Brain pericyte (primary cell): ENCODE measurements at places on chromosomes 2 and 18.

DNA sequence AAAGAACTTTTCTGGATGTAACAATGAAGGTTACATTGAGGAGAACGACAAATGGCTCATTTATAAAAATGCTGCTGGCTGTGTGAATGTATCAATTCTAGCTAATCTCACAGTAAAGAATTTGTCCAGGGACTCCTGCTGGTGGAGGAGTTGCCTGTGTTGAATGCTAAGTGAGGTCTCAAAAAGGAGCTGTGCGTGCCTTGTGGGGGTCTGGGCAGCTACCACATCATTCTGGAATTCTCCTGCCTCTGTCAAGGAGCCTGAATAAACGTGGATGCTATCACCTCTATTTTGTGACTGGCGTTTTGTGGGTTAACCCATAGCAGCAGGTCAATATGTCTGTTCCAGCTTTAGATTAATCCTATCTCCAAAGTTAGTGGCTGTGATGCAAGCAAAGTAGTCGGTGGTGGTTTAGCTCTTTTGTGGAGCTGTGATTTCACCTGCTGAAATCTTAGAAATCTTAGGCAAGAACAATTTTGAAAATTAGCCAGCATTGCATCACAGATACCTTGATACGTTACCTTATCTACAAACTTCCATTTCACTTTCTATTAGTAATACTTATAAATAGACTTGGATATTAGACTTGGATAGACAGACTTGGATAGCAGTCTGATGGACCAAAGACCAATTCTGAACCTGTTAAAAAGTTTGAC, 96.8 kb downstream of the MTCL1 start:
- no peak for DNase-seq

GRCh38 chr2:171346723-171347557, 86.8 kb downstream of the METTL8 start:
- DNase-seq = no peak

DNA sequence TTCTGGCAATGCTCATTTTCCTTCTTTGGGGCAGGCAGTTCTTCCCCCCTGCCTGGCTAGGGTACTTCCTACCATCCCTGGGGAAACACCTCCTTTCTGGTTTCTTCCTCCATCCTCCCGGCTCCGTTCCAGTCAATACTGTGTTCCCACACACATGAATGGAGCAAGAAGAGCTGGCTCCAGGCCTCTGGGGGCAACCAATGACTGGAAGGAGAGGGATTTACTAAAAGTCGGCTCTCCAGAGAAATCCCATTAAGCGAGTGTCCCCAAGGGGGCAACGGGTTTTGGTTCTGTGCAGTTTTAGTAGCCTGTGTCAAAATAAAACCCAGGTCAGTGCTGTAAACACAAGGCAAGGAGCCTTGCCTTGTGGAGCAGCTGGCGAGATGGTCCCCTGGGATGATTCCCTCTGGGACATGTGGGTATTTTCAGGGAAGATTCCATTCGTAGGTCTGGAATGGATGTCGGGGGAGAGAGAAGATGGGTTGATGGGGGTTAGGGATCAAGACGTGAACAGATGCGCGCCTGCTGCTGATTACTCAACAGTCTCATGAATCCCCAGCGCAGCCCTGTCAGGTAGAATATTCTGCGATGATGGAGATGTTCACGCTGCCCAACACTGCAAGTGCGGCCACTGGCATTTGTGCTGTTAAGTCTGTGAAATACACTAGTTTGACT, 32.0 kb downstream of the EMILIN2 start:
- DNase-seq = no peak

DNA sequence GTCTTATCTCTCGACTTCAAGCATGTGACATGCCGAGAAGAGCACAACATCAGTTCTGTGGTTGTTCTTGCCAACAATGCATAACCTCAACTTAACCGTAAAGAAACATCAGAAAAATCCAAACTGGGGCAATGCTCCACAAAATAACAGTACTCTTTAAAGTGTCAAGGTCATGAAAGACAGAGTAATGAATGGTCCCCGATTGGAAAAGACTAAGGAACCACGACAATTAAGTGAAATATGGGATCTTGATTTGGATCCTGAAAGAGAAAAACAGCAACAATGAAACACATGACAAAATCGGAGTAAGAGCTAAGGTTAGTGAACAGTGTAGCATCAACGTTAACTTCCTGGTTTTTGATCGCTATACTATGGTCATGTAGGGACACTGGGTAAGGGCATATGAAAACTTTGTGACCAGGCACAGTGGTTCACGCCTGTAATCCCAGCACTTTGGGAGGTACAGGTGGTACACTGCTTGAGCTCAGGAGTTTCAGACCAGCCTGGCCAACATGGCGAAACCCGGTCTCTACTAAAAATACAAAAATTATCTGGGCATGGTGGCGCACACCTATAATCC, 55.2 kb downstream of the UNC50 start:
- DNase-seq = no peak

- no peak for DNase-seq
Observed at GRCh38 chr2:36499128-36499820, 98.7 kb downstream of the FEZ2 start.

GRCh38 chr2:232878855-232879617, 9.0 kb downstream of the SNORC start:
- DNase-seq = no peak

DNA sequence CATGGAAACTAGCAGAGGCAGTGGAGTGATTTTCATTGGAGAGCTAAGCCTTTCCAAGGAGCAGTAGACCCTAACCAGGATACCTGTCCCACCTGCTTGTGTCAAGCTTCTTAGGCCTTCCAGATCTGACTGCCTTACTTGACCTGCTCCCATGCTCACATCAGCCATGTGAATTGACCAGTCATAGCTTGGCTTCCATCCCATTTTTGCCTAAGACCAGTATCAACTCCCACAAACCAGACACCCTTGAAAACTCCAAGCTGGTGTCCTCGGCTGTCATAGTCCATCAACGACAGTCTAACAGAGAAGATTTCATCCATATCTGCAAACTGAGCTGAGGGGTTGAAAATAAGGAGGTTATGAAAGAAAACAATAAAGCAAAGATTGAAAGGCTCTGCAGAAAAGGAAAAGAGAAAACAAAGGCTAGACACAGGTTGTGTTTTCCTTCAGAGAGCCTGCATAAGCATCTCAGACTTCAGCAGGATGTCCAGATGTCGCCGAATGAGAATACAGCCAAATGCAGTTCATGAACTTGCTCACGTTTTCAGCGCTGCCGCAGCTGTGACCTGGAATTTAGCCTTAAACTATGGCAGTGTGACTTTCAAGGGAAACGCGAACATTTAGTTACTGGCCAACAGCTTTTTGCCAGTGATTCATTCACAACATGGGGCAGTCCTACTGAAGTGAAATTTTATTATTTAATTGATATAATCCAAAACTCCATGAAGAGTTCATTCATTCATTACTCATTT, 868.1 kb upstream of the ID2 start:
- peak; percentile 18 for DNase-seq

DNA sequence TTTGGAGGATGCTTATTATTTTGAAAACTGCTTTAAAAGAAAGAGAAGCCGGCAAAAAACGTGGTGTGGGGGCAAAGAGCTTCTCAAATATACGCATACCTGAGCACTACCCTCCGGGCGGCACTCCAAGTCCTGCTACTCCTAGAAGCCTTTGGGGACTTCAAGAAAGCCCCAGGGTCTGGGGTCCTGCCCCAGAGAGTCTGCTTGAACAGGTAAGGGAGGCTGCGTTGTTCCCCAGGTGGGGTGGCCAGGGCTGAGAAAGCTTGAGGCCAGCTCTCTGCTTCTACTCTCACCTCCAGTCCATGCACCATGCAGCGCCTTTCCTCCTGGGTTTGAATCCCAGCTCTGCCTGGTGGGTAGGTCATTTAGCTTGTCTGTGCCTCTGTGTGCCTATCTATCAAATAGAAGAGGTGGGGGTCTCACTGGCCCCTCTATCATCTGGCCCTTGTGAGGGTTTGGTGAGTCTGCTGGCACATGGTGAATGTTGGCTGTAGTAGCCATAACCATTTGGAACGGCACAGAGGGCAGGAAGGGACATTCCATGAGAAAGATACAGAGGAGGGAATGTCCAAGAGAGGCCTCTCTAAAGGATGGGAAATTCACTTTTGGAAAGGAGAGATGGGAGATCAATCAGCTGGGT, 19.5 kb downstream of the MALL start:
- DNase-seq = no peak

- no peak for DNase-seq
Observed at GRCh38 chr2:20220806-20221554, 4.0 kb downstream of the SDC1 start.

- no peak for DNase-seq
Observed at GRCh38 chr2:446303-446874, 158.5 kb upstream of the ALKAL2 start.

DNA sequence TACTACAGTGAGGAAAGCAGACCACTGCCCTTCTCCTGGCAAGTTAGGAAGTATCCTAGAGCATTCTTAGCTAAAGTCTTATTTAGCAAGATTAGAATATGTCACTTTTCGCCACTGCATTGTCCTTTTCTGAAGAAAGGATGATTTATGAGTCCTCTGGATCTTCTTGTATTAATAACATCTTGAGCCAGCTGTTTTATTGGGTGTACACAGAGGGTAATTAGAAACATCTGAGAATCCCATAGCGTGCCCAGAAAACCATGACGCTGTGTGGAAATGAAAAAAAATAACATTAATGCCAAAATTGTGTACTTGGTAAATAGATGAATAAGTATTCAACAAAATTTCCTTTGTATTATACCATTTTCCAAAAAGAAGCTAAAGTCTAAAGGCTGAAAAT, 198.7 kb downstream of the LTBP1 start:
- DNase-seq = no peak

GRCh38 chr2:28387082-28387960, 5.3 kb upstream of the FOSL2 start:
- DNase-seq = no peak

- no peak for DNase-seq
Observed at GRCh38 chr2:174522553-174522952, 35.7 kb upstream of the GPR155 start.

GRCh38 chr18:6605115-6605869, 124.2 kb upstream of the ARHGAP28 start:
- DNase-seq = no peak

GRCh38 chr2:105038383-105039061, 653 bp downstream of the MRPS9 start:
- DNase-seq = no peak

DNA sequence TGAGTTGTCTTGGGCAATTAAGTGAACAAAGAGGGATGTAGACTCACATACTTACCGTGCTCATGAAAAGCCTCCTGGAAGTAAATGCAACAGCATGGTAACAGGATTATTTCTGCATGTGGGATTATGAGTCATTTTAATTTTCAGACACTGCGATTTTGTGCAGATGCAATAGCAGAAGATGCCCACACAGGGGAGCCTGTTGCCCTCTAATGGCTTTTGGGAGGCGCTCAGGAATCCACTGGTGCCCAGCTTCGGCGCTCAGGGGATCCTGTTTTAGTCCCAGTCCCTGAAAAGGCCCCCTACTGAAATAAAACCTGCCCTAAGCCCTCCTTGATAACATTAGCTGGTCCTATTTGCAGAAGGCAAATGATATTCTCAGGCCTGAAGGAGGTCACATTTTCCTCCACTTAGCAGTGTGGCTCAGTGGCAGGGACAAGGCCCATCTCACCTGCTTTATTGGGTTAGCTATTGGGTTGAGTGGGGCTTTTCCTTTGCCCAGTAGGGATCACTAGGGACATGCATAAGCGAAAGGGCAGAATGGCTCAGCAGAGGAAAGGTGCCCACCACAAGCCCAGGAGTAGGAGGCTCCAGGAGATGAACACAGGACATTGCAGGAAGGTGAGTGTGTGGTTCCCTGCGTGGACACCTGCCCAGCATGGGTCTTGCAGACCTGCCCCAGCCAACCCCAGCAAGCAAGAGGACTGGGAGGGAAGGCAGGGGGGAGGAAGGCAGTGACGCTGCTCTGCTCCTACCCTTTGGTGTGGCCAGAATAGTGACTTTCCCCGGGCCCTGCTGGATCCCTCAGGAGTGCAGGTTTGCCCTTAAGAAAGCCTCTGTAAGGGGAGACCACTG, 26.5 kb upstream of the KCNS3 start:
- DNase-seq = no peak

DNA sequence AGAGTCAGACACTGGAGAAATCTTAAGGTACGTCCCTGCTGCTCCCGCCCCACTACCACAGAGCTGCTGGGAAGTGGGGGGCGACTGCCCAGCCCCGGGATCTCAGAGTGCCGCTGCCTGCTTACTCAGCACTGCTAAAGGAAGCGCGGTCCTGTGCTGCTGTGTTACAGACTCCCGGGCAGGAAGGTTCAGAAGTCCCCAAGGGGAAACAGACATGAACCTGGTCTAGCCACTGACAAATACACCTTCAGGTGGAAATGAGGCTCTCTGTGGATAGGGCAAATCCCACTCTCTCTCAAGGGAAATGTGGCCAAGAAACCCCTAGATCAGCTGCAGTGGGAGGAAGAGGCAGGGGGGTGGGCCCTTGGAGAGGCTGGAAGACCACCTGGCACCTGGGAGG, 13.7 kb downstream of the MTERF4 start:
- no peak for DNase-seq

DNA sequence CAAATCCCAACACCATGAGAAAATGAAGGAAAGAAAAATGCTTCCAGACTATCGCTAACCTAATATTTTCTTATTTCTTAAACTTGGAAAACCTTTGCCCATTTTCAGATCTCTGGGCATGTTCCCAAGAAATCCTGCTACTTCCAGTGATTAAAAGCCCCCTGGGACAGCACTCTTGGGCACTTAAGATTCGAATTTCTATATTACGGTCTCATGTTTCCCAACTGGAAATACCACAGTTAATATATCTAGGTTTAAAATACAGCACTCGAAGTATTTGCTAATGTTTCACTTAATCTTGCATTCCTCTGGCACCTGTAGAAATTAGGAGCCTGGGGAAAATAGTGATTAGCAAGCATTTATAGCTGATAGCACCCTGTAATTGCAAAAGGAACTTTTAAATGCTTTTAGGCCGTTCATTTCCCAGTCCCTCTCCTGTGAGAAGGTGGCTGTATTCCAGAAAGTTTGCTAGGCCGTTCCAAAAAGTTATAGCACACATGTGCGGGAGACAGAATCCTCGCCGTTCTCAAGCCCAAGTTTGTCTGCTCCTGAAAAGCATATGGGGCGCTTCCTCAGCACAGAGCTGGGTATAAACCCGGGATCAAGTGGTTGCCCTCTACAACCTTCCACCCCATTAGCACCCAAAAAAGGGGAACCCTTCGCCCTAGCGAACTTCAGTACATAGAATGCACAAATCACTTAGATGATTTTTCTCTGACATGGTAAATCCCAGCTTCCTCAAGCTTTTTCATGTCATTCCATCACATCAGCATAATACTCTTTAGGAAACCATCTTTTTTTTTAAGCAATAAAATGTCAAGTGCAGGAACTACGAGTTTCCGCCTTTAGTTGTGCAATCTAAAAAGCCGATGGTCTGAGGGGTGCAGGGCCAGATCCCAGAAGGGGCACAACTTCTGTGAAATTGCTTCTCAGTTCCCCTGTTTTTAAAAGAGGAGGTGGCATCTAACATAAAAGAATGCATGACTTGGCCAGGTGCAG, 60.6 kb downstream of the DIPK1C start:
- DNase-seq = no peak

- DNase-seq = no peak
Observed at GRCh38 chr2:152546230-152546837, 170.9 kb downstream of the PRPF40A start.

GRCh38 chr2:231063347-231063746, 6.7 kb downstream of the PSMD1 start:
- DNase-seq = no peak

GRCh38 chr2:174971868-174972781, 33.1 kb downstream of the CHN1 start:
- DNase-seq = no peak
